Pancreas (tissue), 10 donors: ENCODE measurements at places on chromosomes 12 and 14. TPM values are rescaled to one million over a fixed set of nuclear protein-coding genes. Genes with fewer than 3 reads are reported as not detected.

GRCh38 chr12:89316705-89317139, 35.6 kb downstream of the DUSP6 start:
- DNase-seq: no peak

- no peak for DNase-seq
Observed at GRCh38 chr12:65923228-65923627, 98.9 kb downstream of the HMGA2 start.

DNA sequence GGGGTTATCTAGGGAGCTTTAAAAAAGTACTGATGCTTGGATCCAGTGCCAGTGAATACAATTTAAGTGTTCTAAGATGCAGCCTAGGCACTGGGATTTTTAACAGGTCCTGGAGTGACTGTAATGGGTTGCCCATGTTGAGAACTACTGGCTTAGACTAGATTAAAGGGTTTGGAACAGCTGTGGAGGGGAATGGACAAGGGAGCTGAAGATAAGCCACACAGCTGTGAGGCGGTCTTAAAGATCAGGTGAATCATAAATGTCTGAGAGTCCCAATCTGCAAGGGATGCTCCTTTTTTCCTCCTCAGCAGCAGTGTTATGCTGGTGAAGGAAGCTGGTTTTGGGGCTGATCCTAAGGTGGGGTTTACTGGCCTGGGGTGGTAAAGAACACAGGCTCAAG, 35.5 kb upstream of the FRMD6 start:
- no peak for DNase-seq

- DNase-seq: no peak
Observed at GRCh38 chr14:69953266-69953915, 74.2 kb downstream of the SMOC1 start.

The FERMT2 gene
- 27.9 TPM for total RNA-seq

The CCDC38 gene
- total RNA-seq: not detected
